ENCODE measurements at places on chromosomes 4 and X.

- DNase-seq: no peak
Measured at GRCh38 chr4:184811526-184812198, 14.1 kb downstream of the ACSL1 start.

- DNase-seq: peak; percentile 47
Measured at GRCh38 chr4:124278477-124278876, 434.1 kb downstream of the ANKRD50 start.

GRCh38 chr4:147560625-147561024 lies 56.6 kb upstream of the TMEM184C start:
- no peak for DNase-seq

DNA sequence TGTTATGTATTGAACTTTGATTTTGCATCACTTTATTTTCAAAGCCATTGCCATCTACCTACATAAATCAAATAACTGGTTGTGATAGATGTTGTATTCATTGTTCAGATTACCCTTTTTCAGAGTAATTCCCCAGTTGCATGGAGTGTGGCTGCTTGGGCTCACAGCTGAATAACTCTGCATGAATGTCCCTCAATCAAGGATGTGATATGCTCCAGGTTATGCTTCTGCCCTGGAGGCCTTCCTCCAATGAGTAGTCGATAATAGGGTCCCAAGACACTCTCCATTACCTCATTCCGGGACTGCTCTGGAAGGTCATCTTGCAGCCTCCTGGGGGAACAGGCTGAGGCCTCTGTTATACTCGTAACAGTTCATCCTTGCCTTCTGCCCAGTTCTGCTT lies 251.8 kb downstream of the ADGRL3 start:
- no peak for DNase-seq

GRCh38 chrX:77597090-77597489 lies 149.9 kb downstream of the FGF16 start:
- peak; percentile 2 for DNase-seq

DNA sequence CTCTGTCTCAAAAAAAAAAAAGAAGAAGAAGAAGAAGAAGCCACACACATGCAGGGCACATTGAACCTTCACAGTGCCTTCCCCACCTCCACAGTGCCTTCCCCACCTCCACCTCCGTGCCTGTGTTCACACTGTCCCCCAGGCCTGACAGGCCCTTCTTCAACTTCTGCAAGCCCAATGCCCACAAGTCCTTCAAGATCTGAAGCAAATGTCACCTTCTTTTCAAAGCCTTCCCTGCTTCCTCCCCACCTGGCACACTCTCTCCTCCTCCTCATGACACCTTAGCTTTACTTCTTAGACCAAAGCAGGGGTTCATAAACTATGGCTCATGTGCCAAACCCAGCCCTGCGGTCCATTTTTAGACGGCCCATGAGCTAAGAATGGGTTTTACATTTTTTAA lies 19.9 kb downstream of the ELF4 start:
- no peak for DNase-seq

- no peak for DNase-seq
Measured at GRCh38 chrX:123450222-123450621, 266.1 kb downstream of the GRIA3 start.

GRCh38 chr4:156517956-156518355 lies 453.6 kb downstream of the PDGFC start:
- DNase-seq: no peak

- DNase-seq: no peak
Measured at GRCh38 chrX:154082396-154083125, 15.0 kb downstream of the MECP2 start.

DNA sequence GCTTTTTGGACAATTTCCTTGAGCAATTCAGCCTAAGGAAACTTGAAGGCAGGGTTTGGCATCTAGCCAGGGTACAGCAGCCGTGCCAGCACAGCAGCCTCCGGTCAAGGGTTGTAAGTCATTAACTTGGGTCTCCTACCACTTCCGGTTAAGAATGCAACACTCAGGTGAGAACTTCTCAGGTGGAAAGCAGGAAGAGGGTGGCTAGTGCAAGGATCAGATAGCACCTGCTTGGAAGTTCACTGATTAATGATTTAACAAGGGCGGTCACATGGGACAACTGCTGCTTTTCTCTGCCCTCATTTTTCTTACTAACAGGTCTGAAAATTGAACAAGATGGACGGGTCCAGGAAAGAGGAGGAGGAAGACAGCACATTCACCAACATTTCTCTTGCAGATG lies 30.1 kb upstream of the SCOC start:
- peak; percentile 29 for DNase-seq

DNA sequence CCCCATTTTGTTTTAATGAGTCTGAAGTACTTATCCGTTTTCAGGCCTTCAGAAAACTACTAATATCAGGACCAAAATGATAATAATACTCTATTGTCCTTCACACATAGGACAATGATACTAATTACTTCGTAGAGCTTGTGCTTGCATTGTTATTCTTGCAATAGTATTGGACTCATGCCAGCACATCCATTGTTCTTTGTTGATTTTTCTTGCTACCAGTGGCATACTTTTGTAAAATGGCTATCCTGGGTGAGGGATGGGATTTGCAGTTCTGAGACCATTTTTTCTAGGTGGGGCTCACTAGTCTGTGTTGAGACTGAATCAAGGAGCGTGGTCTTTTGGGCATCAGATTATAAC lies 195.3 kb downstream of the MAML3 start:
- no peak for DNase-seq

DNA sequence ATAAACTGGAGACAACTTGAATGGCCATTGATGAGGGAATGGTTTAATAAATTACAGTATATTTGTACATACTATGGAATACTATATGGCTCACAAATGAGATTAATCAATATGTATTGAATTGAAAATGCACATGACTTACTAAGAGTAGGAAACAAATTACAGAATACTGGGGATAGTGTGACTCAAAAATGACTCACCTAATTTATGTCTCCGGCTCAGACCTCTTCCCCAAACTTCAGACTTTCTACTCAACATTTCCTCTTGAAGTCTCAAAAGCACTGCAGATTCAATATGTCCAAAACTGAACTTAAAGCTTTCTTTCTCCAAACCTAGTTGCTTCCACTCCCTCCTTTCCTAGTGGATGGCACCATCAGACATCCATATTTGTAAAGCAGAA lies 28.8 kb upstream of the GRIA3 start:
- DNase-seq: no peak

GRCh38 chr4:83238393-83239248 lies 46.0 kb downstream of the COQ2 start:
- DNase-seq: no peak

GRCh38 chrX:48520976-48521352 lies 644 bp upstream of the EBP start:
- no peak for DNase-seq

- DNase-seq: peak; percentile 14
Measured at GRCh38 chrX:46588263-46588662, 14.7 kb downstream of the CHST7 start.

DNA sequence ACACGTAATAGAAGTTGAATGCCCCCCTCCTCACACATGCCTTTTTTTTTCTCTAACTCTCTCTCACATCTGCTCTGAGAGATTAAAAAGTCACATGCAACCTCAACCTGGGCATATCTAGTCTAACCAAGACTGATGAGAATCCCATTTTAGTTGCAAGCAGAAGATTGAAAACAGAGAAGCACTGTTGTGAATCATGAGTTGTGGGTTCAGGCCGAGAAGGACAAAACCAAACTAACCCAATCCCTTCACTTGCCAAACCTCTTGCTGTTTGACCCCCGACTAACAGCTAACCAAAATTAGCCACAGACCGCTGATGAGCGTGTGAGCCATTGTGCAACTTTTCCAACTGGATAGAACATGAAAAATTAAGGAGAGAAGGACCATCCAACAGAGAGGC lies 31.8 kb downstream of the CXCL1 start:
- DNase-seq: no peak

DNA sequence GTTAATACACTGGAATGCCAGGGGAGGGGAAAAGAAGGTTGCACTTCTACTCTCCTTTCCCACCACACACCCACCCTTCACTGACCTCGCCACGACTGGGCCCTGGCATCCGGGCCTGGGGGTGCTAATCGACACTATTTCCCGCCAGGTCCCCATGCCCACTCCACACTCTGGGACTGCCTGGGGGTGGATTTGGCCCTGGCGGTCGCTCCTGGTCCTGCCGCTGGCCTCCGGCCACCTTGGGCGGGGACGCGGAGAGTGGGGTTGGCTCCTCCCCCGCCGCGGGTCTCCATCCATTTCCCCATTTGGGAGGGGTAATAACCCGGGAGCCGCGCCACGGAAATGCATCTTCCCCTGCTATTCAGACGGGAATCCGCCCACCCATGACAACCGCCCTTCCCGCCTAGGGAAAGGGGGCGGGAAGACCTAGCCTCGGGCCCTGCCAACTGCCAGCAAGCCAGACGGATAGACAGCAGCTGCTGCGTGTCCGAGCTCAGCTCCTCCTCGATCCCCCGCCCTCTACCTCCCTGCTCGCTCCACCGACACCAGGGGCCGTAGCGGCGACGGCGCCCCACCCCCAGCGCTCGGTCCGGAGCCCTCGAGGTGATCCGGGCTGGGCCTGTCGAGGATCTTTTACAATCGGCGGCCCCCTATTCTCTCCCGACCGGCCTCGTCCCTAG lies 78.1 kb downstream of the RLIM start:
- DNase-seq: peak; percentile 89

GRCh38 chr4:188822698-188823097 lies 683.5 kb downstream of the TRIML1 start:
- DNase-seq: peak; percentile 60

DNA sequence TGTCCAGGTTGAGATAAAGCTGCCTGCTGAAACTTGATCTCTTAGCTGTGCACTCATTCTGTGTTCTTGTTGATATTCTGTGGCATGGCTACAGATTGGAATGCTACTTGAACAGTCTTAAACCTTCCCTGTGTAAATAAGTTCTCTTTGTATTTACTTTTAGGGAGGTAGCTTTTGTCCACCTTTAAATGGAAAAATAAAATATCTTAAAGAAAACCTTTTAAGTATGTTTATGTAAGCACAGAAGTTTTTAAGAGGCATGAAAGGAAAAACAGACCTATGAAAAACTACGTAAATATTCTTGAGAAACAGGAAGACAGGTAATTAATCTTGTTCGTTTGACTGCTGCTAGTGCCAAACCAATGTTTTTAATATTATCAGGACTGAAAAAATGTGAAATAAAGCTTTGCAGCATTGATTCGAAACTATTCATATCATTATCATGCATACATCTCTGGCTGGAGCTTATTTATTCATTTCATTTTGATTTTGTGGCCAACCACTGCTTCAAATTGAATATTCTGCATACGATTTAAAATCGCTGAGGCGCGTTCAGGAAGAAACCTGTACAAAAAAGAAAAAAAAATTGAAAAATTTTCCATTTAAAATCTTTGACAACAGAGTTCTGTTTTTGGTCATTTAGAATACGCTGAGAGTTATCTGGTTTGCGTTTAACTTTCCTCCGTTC lies 17.8 kb downstream of the HSD17B13 start:
- DNase-seq: peak; percentile 6

DNA sequence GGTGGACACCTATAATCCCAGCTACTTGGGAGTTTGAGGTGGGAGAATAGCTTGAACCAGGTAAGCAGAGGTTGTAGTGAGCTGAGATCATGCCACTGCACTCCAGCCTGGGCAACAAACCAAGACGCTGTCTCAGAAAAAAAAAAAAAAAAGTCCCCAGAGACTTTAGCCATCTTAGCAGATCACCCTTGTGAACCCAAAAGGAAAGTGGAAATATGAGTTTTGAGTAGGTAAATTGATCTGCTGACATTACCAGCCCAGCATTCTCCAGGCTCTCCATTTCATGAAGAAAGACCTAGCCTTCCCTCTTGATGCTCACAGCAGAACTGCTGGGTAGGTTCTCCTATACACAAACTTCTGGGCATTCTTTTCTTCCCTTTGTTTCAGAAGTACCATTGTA lies 24.5 kb upstream of the HNRNPD start:
- DNase-seq: no peak

- DNase-seq: peak; percentile 36
Measured at GRCh38 chrX:103918050-103918449, 44.4 kb upstream of the TMSB15B start.

DNA sequence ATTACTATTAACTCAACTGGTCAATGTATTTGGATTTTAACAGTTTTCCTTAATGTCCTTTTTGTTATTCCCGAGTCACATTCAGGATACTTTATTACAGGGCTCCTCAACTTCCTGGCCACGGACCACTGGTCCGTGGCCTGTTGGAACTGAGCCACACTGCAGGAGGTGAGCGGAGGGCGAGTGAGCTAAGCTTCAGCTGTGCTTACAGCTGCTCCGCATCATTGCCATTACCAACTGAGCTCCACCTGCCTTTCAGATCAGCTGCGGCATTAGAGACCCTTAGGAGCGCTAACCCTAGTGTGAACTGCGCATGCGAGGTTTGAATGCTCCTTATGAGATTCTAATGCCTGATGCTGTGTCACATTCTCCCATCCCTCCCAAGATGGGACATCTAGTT lies 591.7 kb downstream of the CCSER1 start:
- DNase-seq: no peak

DNA sequence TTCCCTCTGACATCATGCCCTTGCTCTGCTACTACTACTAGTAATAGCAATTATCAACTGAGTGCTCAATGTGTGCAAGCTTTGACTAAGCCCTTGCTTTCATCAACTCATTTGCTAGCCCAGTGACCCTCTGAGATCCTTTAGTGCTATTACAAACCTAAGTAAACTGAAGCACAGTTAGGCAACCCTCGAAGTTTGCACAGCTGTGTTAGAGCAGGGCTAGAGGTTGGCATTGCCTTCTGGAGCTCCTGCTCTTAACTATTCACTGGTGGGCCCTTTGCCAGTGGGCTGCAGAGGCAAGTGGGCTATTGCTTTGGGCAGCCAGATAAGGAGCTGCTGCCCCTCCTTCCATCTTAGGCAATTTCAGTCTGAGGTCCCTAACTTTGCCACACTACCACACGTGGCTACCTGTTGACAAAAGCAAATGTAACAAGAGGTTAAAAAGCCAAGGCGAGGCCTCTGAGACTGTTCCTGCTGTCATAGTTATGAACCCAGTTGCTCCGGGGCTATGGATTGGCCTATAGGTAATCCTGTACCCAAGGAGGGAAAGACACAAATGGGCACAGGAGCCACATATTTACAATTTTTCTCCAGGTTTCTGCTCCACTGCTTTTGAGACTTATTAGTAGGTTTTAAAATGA lies 41.5 kb upstream of the ANKRD50 start:
- DNase-seq: no peak

DNA sequence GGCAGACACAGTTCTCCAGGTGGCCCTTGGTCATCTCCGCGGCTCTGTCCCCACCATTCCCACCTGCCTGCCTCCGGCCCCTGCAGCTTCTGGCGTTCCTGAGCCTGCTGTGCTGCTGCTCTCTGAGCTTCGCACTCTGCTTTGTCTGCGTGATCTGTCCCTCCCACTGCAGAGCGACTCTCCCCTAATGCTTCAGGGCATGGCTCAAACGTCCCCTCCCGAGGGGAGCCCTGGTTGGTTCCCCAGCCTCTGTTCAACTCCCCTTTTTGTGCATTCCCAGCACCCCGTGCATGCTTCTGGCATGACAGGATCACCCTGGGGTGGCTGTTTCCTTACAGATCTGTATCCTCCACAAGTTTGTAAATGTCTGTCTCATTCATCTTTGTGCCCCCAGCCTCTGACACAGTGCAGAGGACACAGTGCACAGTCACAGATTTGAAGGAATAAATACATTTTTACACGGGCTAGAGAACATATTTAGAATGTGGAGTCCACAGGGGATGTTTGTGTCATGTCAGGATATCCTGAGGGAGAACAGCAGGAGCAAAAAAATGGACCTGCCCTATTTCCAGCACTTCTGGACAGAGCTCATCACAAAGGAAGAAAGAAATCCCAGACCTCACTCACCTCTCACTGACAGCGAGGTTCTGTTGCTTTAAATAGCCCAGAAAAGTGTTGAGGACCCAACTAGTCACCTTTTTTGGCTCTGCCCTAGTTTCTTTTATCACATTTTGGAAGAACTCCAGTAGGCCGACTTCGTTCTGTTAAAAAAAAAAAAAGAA lies 72.6 kb downstream of the GATB start:
- no peak for DNase-seq
